ENCODE measurements at places on chromosomes 3 and 15.

DNA sequence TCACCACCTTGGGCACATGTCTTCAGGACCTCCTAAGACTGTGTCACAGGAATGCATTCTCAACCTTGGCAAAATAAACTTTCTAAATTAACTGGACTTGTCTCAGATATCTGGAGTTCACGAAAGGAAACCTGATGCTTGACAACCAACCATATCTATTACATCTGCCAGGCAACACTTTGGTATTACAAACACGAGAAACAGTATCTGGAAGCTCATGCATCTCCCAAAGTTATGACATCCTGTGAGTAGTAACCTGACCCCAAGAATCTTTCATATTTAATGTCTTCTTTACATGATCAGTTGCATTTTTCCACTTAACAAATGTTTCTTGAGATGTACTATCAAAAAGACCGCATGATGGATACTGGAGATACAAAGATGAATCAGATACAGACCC, 465.3 kb upstream of the AGTR1 start:
- DNase-seq = no peak

DNA sequence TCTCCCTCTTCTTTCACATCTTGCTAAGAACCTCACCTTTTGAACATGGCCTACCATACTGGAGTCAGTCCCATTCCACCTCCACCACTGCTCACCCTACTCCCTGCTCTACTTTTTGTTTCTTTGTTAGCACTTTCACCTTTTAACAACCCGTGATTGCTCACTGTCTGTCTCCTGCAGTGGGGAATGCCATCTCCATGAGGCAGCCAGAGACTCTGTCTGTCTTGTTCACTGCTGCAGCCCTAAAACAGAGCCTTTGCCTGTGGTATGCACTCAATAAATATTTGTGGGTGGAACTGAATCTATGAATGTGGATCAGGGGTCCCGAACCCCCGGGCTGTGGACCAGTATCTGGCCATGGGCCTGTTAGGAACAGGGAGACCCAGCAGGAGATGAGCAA, 16.5 kb upstream of the TLE3 start:
- no peak for DNase-seq

- no peak for DNase-seq
Observed at GRCh38 chr15:68231102-68231818, 1.7 kb upstream of the CLN6 start.

DNA sequence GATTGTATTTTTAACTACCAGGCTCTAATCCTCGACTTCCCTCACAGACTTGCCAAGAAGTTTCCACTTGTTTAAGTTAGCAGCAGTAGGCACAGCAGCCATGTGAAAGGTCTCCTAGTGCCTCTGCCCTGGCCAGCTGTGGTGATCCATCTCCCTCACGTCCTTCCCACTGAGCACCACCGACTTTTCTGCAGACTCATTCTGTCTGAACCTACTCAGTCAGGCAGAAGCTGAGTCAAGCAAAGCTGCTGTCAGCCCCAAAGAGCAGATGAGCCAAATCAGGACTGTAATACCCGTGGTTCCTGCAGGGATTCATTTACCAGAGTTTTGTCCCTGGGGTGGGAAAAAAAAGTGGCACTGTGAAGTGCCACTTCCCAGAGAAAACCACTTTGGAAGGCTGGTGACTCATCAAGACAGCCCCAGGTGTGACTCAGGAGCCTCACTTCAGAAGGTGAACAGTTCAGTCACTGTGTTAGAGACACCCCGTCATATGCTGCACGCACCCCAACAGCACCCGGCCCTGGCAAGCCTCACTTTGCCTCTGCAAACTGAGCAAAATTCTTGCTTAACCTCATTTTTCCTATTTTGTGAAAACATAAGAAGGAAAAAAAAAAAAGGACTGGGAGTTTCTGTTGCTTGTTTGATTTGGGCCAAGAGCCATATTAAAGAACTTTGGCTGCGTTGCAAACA, 76.0 kb downstream of the WWTR1 start:
- peak; percentile 31 for DNase-seq

DNA sequence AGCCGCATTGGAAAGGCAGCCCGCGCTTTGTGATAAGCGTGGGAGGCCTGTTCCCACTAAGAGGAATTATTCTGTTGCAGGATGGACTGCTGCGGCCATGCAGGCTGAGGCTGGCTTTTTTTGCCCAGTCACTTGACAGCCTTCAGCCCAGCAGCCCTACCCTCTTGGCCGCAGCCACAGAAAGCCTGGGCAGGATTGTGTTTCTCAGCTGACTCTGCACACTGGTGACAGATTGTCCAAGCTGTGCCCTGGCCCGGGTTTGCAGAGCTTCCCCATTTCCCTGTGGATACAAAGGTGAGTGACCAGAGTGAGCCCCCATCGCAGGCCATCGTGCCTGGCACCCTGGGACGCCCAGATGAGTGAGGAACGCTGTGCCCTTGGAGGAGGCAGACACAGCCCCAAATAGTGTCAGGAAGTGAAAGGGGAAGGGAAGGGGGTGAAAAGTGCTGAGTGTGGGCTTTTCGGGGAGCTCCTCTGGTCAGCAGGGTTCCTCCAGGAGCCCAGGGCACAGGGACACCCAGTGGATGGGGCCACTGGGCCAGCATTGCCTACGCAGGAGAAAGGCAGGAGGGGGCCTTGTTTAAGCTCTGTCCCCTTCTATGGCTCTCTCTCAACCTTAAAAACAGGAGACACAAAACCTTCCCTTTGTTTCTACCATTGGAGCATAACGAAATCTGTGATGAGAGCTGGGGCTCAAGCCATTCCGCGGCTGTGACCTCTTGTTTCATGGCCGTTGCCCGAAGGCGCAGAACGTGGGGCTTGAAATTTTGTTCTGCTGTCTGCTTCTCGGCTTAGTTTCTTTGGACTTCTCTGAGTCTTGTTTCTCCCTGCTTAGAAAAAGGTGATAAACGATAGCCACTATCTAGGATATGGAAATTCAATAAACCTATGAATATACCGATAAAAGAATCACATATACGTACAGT, 91.5 kb upstream of the MEF2A start:
- DNase-seq = no peak

DNA sequence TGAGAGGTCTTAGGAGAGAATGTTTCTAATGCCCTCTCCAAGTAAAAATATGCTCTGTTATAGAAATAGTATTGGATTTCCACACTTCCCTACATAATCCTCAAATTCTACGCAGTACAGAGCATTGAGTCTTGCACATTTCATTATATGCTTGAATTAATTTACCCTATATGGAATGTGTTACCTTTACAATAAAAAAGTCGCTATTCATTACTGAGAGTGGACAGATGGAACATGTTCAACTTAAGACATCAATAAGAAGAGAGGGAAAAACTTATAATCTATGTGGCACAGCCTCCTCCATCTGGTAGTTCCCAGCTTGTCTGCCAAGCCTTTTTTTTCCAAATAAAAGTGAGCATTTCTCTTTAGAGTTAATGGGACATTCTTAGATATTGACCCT, 417.9 kb downstream of the MECOM start:
- no peak for DNase-seq

DNA sequence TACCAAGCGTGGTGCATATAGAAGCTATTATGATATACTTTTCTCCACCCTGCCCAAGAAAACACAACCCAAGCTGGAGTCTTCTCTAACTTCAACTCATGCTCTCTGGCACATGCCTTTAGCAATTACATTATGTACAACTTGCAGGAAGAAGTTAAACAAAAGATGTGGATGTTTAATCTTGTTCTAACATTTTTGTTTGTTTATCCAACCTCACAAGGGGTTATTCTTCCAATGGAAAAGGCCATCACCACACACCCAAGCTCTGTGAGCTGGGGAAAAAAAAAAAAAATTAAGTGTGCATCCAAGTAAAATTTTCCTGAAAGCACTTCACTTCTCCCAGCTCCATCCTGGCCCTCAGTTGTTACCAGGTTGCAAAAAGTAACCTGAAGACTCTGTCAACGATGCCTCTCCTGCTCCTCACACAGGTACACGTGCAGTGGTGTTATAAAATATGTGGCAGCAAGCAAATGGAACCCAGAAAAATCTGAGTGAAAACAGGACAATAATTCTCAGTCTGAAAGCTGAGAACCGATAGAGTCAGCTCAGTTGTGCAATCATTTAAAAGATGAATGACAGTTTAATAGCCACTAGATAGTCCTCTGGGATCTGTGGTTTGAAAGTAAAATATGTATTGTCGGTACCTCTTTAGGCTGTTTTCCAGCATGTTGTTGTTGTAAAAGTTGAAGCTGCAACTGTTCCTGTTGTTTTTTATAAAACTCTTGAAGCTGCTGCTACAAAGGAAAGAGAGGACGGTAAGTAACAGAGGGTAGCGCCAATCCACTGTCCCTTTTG, 531.4 kb downstream of the FOXP1 start:
- no peak for DNase-seq

DNA sequence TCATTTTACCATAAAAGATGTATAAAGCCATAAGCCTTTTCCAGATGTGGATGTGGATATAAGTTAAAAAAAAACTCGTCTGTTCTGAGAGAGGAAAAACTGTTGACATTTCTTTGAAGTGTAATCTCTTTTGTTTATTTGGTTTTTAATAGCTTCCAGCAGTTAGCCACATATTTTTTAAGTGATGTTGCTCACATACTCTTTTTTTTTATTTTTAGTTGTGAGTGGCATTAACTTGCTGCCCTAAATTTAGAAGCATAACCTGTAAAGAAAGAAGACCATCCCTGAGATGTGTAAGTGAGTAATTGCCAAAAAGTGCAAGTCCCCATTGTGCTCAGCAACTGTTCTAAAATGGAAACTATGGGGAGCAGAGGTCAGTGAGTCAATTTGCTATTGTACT, 415.9 kb upstream of the MDFIC2 start:
- no peak for DNase-seq

GRCh38 chr3:193982258-193982659, 153.7 kb upstream of the HES1 start:
- no peak for DNase-seq

DNA sequence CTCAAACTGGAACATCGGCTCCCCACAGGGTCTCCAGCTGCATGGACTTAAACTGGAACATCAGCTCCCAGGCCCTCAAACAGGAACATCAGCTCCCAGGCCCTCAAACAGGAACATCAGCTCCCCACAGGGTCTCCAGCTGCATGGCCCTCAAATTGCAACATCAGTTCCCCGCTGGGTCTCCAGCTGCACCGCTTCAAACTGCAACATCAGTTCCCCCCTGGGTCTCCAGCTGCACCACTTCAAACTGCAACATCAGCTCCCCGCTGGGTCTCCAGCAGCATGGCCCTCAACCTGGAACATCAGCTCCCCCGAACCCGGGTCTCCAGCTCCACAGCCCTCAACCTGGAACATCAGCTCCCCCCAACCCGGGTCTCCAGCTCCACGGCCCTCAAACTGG, 82.0 kb downstream of the TFRC start:
- DNase-seq = no peak

DNA sequence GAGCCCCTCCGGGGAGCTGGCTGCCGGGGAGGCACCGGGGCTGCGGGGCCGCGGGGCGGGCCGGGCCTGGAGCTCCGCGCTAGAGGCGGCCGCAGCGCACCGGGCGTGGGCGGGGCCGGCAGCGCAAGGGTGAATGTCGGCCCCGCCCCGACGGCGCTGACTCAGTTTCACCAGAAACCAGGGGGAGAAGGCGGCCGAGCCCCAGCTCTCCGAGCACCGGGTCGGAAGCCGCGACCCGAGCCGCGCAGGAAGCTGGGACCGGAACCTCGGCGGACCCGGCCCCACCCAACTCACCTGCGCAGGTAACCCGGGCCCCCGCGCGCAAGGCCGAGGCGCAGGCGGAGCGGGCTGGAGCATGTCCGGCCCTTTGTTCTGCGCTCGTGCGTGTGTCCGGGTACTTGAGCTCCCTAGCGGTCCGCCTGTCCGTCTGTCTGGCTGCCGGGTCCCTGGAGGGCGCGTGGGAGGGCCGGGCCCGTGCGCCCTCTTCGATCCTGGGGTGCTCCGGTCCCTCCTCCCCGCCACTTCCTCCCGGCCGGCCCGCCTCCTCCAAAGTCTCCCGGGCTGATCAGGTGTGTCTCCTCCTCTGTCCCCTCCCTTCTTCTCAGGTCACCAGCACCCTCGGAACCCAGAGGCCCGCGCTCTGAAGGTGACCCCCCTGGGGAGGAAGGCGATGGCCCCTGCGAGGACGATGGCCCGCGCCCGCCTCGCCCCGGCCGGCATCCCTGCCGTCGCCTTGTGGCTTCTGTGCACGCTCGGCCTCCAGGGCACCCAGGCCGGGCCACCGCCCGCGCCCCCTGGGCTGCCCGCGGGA, at the start of gene SPINT1:
Gene SPINT1 (plus strand): TSS at position 164 of the 811 bp plus-strand sequence. CDS start 507 bp downstream, at position 671.
- no peak for DNase-seq

DNA sequence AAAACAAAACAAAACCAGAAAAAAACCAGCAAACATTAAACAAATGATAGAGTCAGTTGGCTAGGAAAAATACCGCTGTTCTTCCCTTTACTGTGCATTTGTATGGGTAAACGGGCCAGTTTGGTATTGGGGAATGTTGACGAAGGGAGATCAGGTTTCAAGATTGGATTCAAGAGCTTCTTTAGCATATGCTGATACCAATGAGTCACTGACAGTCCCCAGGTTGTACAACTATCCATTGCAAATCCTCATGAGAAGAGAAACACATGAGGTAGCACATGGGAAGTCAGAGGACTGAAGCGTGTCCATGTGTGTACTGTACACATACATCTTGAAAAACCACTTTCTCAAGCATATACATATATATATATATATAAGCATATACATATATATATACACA, 25.6 kb downstream of the TIGIT start:
- DNase-seq = no peak

- DNase-seq = no peak
Observed at GRCh38 chr15:75131269-75131643, 70.4 kb upstream of the C15orf39 start.

- no peak for DNase-seq
Observed at GRCh38 chr3:59052803-59053411, 3.1 kb upstream of the CFAP20DC start.

DNA sequence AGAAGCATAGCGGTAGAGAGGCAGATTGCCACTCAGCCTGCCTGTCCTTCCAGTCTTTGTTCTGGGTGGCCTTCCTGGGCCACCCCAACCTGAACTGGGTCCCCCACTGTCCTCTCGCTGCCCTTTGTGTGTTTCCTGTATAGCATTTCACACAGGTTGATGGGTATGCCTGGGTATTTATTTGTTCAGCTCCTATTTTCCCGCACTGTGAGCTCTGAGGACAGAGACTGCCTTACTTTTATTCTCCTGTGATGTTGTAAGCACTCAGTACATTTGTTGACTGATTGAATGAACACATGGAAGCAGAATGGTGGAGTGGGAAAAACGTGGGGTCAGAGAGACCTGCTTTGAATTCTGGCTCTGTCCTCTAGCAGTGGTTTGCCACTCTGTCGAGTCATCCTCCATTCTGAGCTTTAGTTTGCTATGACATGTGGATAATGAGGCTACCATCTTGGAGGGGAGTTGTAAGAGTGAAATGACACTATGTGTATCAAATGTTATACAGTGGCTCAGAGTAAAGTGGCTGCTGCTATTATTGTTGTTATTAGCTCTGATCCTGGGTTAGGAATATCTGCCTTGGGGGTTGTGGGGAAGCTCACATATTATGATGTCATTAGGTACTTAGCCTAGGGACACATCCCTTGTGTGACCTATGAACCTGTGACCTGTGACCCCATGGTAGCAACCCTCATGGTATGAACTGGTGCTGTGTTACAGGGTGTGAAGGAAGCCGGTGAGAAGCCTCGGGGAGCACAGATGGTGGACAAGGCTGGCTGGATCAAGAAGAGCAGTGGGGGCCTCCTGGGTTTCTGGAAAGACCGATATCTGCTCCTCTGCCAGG, 6.4 kb downstream of the PLEKHO2 start:
- DNase-seq = no peak
